Activated CD4-positive, alpha-beta T cell treated with anti-CD3 and anti-CD28 coated beads for 4 hours (primary cell): ENCODE measurements at places on chromosomes 16 and 17.

DNA sequence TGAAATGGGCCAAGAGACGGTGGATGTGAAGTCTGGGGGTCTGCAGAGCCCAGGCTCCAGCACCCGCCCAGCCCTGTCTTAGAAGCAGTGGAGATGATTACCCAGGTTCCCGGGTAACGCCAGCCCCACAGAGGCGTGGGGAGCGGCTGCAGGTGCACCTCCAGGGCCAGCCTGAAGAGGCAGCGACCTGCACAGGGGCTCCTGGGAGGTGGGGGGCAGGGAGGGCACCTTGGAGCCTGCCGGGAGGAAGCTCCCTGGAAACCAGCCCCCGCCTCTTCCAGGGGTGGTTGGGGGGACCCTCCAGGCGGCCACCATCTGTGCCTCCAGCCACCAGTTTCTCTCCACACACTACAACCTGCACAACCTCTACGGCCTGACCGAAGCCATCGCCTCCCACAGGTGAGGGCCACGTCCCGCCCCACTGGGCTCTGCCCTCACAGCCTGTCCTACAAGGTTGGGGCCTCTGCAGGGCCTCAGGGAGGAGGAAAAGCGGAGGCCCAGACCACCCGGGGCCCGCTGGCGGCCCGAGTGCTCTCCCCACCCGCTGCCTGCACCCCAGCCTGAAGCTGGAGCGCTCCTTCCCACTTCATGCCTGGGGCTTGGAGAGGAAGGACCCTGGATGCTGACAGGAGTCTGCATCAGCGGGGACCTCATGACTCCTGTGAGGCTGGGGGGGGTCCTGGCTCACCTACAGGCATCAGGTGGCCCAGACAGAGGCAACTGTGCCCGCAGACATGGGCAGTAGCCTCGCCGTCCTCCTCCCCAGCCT, 10.5 kb downstream of the GAA start:
- DNase-seq: no peak

DNA sequence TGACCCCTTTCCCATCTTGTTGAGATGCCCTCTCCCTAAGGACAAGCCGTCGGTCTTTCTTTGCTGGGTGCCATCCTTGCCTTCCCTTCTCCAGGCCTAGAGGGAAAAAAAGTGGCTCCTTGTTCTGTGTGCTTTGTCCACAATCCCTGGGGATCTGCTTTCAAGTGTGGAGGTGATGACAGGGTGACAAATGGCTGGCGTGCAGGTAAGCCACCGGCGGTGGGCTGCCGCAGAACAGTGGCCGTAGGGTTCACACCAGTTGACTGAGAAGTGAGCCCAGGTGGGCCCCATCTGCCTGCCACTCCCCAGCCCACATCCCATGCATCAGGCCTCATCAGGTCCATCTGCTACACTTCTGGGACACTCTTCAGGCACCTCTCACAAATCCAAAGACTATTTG, 11.4 kb upstream of the CALB2 start:
- no peak for DNase-seq

DNA sequence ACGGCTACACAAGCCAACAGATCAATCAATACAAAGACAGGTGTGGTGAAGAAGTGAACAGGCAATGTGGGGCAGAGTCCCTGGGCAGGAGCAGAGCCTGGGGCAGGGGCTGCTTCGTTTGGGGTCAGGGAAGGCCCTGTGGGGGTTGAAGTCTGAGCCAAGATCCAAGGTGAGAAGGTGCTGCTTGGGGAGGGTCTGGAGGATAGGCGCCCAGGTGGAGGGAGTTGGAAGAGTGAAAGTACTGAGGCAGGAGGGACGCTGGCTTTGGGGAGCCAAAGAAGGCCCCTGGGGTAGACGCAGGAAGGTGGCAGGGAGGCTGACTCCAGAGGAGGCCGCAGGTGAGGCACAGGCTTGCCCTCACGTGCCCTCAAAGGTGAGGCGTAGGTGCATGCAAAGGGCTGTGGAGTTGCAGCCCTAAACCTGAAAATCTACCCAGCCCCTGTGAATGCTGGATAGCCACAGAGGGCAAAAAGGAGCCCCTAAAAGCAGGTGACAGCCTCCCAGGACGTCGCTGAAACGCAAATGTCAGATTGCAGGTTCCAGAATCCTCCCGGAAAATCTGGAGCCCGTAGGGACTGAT, 33.3 kb downstream of the WFDC1 start:
- DNase-seq: no peak

DNA sequence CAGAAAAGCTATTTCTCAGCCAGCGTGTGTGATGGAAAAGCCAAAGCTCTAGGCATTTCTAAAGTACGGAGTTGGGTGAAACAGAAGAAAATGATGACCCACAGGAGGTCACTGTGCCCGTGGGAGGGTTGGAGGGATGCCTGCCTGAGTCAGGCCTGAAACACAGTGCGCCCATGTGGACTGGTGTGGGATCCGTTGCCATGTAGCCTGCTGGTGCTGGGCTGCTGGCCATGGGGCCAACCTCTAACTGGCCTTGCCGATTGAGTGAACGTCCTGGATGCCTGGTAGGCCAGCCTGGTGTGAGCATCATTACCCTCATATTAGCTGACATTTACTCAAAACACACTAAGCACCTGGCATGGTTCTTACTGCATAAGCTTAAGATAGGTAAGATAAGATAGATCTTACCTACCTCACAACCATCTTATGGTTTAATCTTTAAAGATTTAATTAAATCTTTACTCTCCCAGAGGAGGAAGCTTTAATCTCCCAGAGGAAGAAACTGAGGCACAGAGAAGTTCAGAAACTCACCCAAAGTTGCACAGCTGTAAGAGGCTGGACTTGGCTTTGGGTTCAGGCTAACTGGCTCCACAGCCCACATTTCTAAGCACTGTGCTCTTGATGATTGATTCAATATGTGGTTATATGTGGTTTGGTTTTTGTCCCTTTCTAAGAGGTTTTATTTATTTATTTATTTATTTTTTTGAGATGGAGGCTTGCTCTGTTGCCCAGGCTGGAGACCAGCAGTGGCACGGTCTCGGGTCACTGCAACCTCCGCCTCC, 15.7 kb downstream of the MGAT5B start:
- no peak for DNase-seq

DNA sequence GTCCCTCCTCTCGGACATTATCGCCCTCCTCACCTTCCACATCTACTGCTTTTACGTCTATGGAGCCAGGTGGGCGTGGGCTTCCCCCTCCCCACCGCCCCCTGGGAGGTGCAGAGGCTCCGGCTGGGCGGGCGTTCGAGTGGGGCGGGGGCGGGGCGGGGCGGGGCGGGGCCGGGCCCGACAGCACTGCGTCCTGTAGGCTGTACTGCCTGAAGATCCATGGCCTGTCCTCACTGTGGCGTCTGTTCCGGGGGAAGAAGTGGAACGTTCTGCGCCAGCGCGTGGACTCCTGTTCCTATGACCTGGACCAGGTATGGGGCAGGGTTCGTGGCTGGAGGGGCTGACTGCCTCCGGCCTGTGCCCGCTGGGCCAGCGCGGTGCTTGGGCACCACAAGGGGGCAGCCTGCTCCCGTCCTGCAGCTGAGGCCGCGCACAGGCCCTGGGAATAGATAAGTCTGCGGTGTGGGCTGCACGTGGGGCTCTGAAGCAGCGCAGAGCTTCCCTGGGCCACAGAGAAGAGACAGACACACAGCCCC, 9.2 kb downstream of the PIGQ start:
- DNase-seq: peak; percentile 66
